ENCODE measurements at places on chromosomes 4 and X.

GRCh38 chr4:189504220-189504619 is 436.5 kb upstream of the FRG1 start:
- DNase-seq: no peak

- no peak for DNase-seq
Observed at GRCh38 chrX:48800574-48801279, 1.1 kb upstream of the HDAC6 start.

- DNase-seq: peak; percentile 30
Observed at GRCh38 chr4:73311428-73311827, 52.8 kb upstream of the ANKRD17 start.

DNA sequence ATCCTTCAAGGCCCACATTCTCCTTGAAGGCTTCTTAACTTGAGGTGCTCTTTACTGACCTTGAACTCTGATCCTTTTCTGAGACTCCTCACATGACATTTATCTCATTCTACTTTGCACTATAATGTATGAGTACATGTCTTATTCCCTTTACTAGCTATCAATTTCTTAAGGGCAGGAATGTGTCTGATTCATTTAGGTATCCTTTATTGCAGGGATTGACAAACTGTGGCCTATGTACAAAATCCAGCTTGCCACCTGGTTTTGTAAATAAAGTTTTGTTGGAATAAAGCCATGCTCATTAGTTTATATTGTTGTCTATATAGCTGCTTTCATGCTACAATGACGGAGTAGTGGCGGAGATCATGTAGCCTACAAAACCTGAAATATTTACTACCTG is 36.7 kb downstream of the SLC4A4 start:
- DNase-seq: no peak

- peak; percentile 80 for DNase-seq
Observed at GRCh38 chr4:2441393-2442174, 22.8 kb downstream of the CFAP99 start.

All from kidney (tissue), 22 donors.